Naive thymus-derived CD8-positive, alpha-beta T cell (primary cell): ENCODE measurements at places on chromosomes 2 and 18. TPM values are rescaled to one million over a fixed set of nuclear protein-coding genes. Genes with fewer than 3 reads are reported as not detected.

DNA sequence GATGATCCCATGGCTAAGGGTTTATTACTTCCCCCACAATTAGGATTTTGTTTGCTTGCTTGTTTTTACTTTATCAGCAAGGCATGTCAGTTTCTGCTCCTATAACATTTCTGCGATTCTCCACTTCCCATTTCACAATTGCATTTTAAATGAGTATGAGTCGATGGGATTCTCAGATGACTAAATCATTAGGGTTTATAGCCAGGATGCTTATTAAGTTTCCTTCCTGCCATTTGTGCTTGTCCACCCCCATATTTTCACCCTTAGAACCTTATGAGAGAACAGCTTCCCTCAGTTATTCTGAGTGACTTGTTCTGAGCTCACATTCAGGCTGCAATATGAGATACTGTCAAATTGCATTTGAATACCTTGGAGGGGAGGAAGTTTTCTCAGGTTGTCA, 37.9 kb upstream of the C1GALT1C1L start:
- DNase-seq, result no peak

GRCh38 chr18:11665587-11665986, 23.5 kb upstream of the GNAL start:
- no peak for DNase-seq

GRCh38 chr2:68416081-68416675, 50.9 kb downstream of the FBXO48 start:
- DNase-seq, result no peak

DNA sequence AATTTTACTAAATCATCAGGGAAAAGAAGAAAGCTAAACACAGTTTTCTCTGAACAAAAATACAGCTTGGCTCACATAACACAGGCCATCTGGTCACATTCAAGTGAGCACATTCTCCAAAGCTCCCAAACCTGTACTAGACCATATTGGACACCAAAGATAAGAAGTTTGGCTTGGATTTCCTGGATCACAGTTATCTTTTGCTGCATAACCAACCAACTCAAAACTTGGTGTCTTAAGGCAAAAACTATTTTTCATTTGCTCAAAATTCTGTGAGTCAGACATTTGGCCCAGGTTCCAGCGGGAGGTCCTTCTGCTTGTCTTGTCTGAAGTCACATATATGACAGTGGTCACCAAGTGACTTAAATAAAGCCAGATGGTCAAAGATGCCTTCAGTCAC, 83.2 kb downstream of the GYPC start:
- no peak for DNase-seq

DNA sequence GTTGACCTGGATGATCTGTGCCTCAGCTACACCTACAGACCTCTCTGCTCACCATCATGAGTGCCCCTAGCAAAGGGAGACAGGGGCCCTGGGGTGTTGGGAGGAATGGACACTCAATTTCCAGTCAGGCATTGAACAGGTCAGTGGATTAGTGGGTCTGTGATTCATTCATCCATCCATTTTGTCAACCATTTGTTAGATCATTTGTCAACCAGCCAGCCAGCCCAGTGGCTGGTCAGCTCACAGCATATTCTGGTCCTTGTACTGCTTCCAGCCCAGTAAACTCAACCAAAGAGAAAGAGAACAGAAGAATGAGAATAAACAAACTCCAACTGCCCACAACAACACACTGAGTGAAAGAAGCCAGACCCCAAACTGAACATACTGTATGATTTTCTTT, 4.6 kb upstream of the KLF11 start:
- DNase-seq, result no peak

- DNase-seq, result no peak
Measured at GRCh38 chr2:101740555-101740964, 43.1 kb downstream of the MAP4K4 start.

DNA sequence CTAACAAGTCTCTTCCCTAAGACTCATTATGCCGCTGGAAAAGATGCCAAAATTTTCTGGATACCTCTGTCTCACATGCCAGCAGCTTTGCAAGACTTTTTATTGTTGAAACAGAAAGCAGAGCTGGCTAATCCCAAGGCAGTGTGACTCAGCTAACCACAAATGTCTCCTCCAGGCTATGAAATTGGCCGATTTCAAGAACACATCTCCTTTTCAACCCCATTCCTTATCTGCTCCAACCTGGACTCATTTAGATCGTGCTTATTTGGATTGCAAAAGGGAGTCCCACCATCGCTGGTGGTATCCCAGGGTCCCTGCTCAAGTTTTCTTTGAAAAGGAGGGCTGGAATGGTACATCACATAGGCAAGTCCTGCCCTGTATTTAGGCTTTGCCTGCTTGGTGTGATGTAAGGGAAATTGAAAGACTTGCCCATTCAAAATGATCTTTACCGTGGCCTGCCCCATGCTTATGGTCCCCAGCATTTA, 26.3 kb downstream of the DHRS9 start:
- no peak for DNase-seq

DNA sequence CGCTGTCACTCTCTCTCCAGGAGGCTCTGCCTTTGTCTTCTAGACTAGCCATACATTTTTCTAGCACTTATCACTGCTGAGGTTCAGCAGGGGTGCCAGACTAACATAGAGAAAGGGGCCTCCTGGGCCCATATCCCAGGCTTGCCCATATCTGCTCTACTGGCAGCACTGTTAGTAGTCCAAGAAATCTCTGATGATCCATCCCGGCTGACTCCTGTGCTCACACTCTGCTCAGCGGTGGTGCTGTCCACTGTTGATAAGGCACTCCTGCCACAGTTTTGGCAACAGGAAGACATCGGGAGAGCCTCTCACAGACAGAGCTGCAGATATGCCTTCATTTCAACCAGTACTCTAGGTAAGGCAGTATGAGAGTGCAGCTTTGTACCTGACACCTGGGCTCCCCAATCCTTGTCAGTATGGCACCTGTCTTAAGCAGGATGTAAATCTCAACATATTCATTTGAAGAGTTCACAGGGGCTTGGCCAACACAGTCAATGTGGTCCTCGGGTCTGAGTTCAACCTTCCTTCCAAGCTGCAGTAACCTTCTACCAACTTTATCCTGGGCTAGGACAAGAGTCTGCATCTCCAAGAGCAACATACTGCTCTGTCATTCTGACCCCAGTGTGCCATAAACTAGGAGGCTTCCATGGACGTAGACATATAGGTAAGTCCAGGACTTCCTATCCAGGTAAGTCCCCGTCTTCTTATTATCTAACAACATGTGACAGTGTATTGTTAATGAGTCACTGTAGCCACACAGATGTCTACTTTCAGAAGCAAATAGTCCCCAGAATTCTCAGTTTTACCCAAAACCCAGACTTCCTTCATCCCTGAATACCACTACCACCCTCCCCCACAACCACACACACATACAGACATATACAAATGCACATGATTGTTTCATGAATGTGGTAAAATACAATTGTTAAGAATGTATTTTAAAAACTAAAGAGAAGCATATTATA, 16.2 kb downstream of the KLF7 start:
- no peak for DNase-seq

DNA sequence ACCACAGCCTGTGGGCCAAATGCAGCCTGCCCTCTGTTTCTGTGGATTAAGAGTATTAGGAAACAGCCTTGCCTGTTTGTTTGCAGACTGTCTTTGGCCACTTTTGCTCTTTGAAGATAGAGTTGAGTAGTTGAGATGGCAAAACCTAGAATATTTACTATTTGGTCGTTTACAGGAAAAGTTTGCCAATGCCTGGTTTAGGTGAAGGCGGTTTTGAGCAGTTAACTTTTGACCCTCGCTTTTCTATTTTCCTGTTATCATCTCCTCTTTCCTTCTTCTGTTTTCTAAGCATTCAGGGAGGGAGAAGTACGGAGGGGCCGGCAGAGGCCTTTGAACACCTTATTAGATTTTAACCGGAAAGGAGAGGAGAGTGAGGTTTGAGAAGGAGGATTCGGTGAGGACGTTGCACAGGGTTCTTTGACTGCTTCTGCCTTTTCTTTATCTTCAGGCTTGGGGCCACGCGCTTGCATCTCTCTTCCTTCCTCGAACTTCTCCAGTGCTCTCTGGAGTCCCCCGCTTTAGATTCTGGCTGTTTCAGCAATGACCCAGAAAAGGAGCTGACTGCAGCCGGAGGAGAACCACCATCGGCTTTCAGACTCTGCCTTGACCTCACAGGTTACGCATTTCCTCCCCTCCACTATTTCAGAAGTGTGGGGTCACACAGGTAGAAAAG, 39.2 kb downstream of the IL1R2 start:
- no peak for DNase-seq

DNA sequence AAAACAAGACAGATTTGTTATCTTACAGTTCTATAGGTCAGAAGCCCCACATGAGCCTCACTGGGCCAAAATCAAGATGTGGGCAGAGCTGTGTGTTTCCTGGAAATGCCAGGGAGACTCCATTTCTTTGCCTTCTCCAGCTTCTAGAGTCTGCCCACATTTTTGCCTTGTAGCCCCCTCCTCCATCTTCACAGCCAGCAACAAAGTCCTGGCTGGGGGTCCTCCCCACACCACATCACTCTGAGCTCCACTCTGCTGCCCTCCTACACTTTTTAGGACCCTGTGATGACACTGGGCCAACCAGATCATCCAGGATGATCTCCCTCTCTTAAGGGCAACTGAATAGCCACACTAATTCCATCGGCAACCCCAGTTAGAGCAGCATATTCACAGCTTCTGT, 34.3 kb downstream of the ASB1 start:
- no peak for DNase-seq

GRCh38 chr2:219662566-219662965, 35.1 kb downstream of the SLC4A3 start:
- no peak for DNase-seq

DNA sequence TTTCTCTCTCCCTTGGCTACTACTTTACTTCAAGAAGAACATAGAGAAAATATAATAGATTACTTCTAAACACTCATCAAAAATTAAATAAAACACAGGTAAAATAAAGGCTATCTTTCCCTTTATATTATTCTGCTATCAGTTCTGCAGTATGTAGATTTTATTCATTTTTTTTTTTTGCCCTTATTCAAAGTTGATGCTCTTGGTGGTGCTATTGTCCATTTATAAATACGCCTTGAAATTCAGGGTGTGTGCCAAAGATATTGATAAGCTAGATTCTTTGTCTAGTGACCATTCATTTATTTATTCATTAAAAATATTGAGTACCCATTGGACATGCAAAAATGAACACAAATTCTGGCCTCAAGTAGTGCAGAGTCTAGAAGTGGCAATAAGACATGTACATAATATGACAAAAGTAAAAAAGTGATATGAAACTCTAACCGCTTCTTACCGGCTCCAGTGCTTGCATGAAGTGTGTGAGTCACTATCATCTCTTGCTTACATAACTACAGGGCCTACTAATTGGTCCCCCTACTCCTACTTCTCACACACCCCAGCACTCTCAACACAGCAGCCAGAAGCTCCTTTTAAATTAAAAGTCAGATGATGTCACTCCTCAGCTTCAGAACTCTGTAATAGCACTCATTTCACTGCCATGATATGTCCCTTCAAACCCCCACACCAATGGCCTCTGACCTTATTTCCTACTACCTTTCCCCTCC, 208.3 kb upstream of the FANCL start:
- no peak for DNase-seq

GRCh38 chr2:227849906-227850305, 21.5 kb upstream of the DAW1 start:
- no peak for DNase-seq

DNA sequence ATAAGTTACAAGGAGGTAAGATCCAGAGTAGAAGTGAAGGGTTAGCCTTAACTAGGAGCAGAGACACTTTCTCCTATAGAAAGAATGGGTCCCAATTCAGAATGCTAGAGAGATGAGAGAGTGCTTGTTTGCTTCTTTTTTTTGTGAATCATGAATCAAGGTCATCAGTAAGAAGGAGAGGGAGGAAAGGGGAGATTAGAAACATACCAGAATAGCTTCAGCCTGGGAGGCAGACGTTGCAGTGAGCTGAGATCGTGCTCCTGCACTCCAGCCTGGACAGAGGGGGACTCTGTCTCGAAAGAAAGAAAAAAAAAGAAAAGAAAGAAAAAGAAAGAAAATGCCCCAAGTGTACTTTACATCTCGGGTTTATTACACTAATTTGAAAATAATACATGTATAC, 55.8 kb upstream of the SLC35F5 start:
- DNase-seq, result no peak

DNA sequence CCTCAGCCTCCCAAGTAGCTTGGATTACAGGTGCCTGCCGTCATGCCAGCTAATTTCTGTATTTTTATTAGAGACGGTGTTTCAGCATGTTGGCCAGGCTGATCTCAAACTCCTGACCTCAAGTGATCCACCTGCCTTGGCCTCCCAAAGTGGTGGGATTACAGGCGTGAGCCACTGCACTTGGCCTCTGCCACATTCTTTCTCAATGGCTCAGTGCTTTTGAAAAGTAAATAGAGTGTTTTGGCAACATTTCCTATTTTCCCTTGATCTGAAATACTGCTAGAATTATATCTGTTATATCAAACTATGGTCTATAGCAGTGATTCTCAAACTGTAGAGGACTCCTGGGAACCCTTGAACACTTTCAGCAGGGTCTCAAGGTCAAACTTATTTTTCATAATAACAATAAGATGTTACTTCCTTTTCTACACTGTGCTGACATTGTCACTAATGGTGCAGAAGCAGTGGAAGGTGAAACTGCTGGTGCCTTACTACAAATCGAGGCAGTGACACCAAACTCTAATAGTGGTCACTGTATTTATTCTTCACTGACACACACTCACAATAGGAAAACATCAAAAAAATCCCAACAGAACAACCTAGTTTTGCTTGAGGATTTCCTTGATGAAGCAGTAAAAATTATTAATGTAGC, 10.6 kb downstream of the DAW1 start:
- no peak for DNase-seq

GRCh38 chr18:57466745-57467409, 31.7 kb downstream of the ONECUT2 start:
- no peak for DNase-seq

GRCh38 chr2:14628901-14629300, 3.6 kb upstream of the LRATD1 start:
- no peak for DNase-seq

DNA sequence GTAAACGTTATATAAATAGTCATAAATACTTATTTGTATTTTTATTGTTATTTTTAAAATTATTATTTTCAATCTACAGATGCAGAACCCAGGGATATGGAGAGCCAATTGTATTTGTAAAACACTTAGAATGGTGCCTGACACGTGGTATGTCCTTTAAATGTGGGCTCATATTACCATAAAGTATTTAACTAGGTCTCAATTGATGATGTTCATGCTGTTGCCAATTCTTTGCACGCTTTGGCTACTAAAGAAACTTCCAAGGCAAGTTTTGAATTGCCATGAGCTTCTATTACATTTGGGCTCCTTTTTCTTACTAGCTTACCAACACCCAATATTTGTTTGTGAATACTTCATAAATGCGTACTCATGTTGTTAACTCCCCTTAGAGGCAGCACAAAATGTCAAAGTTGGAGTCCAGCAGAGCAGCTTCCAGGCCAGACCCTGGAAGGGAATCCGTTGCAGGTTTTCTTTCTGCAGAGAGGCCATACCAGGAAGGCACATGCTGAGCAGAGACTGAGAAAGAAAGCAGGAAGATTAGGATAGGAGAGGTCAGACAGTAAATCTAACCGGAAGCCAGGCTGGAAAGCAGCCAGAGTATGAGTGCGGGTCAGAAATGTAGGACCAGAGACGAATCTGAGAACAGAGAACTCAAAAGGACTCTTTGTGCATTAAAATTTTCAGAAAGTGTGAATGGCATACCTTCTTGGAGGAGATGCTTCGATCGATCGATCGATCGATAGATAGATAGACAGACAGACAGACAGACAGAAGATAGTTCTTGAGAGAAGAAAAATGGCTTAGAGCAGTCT, 4.2 kb upstream of the NOSTRIN start:
- DNase-seq, result no peak

Gene GYPC
- 199 TPM for polyA plus RNA-seq

Gene HJURP
- not detected for polyA plus RNA-seq

Gene ASTL
- polyA plus RNA-seq, result not detected

Gene KLHL14
- not detected for polyA plus RNA-seq

Gene CHN1
- polyA plus RNA-seq, result 0.58 TPM

Gene GPR35
- polyA plus RNA-seq, result 1.3 TPM

Gene UGT1A6
- not detected for polyA plus RNA-seq
